ENCODE measurements at places on chromosomes 12 and 14.

- no peak for DNase-seq
Measured at GRCh38 chr14:98951521-98952152, 320.4 kb downstream of the BCL11B start.

GRCh38 chr14:58633831-58634230 lies 3.9 kb upstream of the DACT1 start:
- DNase-seq, result no peak

- no peak for DNase-seq
Measured at GRCh38 chr12:93292731-93293566, 84.8 kb upstream of the NUDT4 start.

- DNase-seq, result peak; percentile 78
Measured at GRCh38 chr14:32329146-32329545, at the start of gene AKAP6. AKAP6 (plus strand) TSS chr14:32329298; CDS start chr14:32433494, 104,196 bp downstream.

- DNase-seq, result no peak
Measured at GRCh38 chr14:24274101-24274543, 2.7 kb upstream of the RABGGTA start.

- no peak for DNase-seq
Measured at GRCh38 chr12:29713729-29714128, 70.0 kb downstream of the TMTC1 start.

DNA sequence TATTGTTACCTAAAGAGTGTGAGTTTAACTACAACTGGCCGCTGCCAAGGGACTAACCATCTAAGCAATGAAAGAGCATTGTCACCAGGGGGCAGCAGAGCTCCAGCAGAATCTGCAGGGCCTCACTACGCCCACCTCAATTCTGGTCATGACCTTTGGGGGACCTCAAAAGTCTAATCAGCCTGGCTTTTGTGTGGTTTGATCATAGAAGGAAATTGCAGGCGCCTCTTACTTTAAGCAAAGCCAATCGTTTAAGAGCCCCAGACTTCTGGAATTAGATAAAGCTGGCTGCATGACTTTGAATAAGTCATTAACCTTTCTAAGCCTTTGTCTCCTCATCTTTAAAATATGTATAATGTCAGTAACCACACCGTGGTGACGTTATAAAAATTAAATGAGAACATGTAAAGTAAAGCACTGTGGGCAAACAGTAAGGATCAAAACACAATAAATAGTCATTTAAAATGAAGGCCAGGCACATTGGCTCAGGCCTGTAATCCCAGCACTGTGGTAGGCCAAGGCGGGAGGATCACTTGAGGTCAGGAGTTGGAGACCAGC lies 58.6 kb downstream of the TBX3 start:
- peak; percentile 22 for DNase-seq

- DNase-seq, result no peak
Measured at GRCh38 chr12:99390707-99391106, 256.8 kb upstream of the GARIN6 start.

DNA sequence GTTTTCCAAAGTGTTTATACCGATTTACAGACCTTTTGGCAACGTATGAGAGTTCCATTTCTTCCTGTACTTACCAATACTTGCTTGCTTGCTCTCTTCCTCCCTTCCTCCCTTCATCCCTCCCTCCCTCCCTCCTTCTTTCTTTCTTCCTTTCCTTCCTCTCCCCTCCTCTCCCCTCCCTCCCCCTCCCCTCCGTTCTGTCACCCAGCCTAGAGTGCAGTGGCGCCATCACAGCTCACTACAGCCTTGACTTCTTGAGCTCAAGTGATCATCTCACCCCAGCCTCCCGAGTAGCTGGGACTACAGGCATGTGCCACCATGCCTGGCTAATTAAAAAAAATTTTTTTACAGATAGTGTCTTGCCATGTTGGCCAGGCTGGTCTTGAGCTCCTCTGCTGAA lies 40.4 kb downstream of the DIP2B start:
- no peak for DNase-seq

DNA sequence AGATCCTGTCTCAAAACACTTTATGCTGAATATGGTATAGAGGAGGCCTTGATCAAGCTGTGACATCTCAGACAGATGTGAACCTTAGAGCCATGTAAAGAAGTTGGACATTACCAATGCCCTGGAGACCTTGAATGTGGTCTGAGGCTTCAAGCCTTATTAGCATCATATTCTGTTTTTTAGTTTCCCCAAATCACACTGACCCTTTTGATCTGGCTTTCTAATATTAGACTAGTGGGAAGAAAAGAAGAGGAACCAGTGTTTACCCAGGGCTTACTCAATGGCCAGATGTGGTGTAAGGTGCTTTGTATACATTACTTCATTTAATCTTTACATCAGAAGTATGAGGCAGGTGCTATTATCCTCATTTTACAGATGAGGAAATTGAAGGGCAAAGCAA lies 10.6 kb upstream of the TBPL2 start:
- no peak for DNase-seq

- no peak for DNase-seq
Measured at GRCh38 chr12:51320695-51321320, 3.2 kb downstream of the BIN2 start.

GRCh38 chr12:13049816-13050215 lies 5.6 kb downstream of the FAM234B start:
- DNase-seq, result no peak

DNA sequence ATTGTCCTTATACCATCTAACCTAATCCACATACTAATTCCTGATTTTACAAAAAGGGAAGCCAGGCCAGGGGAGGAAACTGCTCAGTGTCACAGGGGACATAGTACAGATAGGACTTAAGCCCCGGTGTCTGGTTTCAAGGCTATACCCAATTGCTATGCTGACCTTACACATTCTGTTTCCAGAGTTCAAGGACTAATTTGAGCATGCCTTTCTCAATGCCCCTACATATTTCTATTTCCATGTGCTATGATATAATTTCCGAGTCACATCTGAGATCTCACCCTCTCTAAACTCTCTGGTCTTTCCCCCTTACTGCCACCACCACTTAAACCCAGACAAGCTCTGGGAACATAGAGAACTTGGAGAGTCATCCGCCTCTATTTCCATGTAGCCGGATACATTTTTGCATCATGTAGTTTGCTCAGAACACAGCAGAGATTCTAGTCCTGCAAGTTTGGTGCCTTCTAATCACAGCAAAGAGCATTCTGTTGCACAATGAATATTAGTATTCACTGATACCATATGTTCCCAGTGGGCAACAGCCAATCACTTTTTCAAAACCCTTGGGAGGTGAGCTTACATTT lies 34.2 kb downstream of the PPM1H start:
- no peak for DNase-seq

- peak; percentile 52 for DNase-seq
Measured at GRCh38 chr14:58280954-58281787, 17.2 kb upstream of the ARID4A start.

DNA sequence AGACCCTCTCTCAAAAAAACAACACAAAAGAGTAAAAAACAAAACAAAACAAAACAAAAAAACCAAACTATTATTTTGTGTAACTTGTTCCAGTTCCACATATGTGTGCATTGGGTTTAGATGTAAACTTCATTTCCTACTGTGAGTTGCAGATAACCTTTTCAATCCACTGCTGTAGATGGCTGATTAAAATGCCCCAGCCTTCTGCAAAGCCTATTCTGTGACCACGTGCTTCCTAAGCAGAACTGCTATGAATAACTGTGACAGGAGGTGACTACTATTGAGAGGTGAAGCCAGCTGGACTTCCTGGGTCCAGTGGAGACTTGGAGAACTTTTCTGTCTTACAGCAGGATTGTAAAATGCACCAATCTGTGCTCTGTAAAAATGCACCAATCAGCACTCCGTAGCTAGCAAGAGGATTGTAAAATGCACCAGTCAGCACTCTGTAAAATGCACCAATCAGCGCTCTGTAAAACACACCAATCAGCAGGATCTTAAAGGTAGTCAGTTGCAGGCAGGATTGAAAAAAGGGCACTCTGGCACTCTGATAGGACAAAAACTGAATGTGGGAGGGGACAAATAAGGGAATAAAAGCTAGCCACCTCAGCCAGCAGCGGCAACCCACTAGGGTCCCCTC lies 10.3 kb upstream of the ELK3 start:
- DNase-seq, result no peak

DNA sequence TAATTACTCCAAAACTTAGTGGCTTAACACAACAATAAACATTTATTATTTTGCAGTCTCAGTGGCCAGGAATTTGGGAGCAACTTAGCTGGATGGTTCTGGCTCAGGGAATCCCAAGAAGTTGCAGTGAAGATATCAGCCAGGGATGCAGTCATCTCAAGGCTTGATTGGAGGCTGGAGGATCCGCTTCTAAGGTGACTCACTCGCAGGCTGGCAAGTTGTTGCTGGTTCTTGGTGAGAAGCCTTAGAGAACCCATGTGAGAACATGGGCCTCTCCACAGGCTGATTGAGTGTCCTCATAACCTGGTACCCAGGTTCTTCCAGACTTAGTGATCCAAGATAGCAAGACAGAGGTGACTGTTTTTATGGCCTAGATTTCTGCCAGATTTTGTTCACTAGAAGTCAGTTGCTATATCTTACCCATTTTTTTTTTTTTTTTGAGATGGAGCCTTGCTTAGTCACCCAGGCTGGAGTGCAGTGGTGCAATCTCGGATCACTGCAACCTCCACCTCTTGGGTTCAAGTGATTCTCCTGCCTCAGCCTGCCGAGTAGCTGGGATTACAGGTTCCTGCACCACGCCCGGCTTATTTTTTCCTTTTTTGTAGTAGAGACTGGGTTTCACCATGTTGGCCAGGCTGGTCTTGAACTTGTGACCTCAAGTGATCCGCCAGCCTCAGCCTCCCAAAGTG lies 32.5 kb downstream of the BRMS1L start:
- DNase-seq, result no peak

- no peak for DNase-seq
Measured at GRCh38 chr12:93573552-93574223, 1.2 kb downstream of the SOCS2 start.

GRCh38 chr14:32513571-32514009 lies 184.5 kb downstream of the AKAP6 start:
- DNase-seq, result no peak

DNA sequence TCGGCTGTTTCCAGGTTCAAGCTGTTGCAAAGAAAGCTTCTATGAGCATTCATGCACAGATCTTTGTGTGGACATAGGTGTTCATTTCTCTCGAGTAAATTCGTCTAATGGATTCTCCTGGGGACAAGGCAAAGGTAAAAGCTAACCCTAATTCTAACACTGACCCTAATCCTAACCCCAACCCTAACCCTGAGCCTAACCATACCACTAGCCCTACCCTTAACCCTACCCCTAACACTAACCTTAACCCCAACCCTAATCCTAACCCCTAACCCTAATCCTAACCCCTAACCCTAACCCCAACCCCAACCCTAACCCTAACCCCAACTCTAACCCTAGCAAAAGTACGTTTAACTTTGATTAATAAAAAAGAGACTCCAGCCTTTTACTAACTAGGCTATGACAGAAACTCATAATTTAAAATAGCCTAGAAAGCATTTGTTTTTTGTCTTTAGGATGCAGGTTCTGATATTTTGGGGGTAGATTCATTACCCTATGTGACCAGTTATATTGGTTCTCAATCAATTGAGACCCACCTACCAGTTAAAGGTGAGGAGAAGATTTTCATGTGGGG lies 27.6 kb upstream of the RFLNA start:
- no peak for DNase-seq

DNA sequence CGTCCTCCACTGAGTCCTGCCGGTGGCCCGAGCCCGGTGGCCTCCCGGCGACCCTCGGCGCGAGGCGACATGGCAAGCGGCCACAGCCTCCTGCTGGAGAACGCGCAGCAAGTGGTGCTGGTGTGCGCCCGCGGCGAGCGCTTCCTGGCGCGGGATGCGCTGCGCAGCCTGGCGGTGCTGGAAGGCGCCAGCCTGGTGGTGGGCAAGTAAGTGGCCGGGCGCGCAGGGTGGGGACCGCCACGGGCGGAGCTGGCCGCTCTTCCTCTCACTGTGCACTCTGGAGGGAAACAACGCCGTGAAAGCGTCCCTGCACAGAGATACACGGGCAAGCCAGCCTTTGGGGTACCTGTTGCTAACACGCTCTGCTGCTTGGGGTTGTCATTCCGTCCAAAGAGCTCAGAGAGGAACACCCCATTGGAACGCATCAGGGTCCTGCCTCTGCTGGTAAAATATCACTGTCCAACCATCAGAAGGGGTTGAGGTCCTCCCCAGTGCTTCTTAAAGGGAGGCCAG lies at the start of gene AMDHD1:
Gene AMDHD1, plus strand, starts transcription at position 2 of the 513 bp plus-strand sequence. Its CDS starts 68 bp downstream, at position 70.
- peak; percentile 30 for DNase-seq

- DNase-seq, result no peak
Measured at GRCh38 chr12:105562199-105562971, 231.9 kb downstream of the C12orf75 start.

- no peak for DNase-seq
Measured at GRCh38 chr12:14773685-14774073, 29.6 kb downstream of the WBP11 start.

- no peak for DNase-seq
Measured at GRCh38 chr12:11811008-11811407, 161.5 kb downstream of the ETV6 start.

- no peak for DNase-seq
Measured at GRCh38 chr12:76711241-76711640, 52.7 kb upstream of the ZDHHC17 start.

DNA sequence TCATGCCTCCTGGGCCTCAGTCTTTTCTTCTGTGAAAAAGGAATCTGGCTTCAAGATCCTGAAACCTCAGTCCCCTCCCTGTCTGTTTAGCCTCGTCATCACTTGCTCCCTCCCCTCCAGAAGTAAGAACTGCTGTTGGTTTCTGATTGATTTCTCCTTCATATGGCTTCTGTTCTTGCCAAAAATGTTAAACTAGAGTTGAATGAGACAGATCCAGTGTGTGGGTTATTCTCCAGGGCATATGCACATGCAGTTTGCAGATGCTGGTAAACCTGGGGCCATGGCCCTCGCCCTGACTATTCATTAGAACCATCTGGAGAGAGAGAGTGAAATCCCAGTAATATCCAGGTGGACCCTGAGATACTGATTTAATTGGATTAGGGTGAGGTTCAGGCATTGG lies 175.1 kb downstream of the TMEM132C start:
- no peak for DNase-seq

DNA sequence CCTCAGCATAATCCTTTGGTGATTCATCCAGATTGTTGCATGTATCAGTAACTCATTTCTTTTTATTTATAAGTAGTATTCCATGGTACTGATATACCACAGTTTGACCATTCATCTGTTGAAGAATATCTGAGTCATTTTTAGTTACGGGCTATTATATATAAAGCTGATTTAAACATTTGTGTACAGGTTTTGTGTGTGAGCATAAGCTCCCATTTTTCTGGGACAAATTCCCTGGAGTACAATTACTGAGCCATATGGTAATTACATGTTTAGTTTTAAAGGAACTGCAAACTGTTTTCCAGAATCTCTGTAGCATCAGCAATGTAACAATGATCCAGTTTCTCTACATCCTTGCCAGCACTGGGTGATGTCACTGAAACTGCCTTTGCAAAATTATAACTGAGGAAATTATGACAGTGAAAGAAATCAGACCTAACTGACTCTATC lies 236.2 kb upstream of the KRR1 start:
- no peak for DNase-seq
